ENCODE measurements at places on chromosomes 6 and 20.

GRCh38 chr6:31397901-31398525 is 5.4 kb upstream of the MICA start:
- DNase-seq = no peak

GRCh38 chr6:28953039-28953584 is 29.3 kb upstream of the TRIM27 start:
- no peak for DNase-seq

GRCh38 chr6:159831373-159831679 is 31.2 kb downstream of the PNLDC1 start:
- DNase-seq = no peak

DNA sequence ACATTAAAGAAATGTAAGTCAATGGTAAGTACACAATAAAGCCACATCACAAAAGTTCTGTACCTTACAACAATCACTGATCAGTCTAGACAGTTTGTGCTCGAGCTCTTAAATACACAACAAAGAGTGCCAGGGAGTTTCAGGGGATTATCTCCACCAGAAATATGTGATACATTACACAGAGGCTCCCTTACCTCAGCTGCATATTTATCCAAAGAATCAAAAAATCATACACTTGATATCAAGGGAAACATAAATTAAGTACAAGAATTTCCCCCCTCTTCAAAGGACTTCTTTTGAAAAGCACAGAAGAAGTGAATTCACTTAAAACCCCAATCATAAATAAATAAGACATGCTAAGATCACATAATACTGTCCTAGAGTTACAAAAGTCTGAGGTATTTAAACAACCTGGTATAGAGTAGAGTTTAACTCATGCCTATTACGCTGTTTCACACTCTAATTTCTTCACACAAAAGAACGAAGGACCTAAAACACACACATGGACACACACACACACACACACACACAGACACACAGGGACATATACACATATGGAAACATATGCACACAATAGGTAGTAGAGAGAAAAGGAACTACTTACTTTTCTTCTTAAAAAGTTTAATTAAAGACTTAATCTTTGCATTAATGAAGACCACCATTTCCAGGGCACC is 528 bp downstream of the NHSL1 start:
- no peak for DNase-seq

DNA sequence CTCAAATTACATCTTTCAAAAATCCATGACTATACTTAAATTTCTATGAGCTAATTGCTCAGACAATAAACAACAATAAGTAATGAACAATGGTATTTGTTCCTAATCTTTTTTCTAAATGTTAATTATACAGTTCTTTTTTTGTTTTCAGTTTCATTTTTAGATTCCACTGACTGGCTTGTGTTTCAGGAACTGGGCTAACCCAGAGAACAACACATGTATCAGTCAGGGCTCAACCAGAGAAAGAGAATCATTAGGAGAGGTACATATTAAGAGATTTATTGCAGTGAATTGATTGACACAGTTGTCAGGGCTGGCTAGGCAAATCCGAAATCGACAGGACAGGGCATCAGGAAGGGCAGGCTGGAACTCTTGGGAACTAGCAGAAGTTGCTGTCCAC is 182.8 kb downstream of the GRM1 start:
- DNase-seq = no peak

GRCh38 chr6:167976708-167977107 is 20.8 kb upstream of the KIF25 start:
- DNase-seq = no peak

DNA sequence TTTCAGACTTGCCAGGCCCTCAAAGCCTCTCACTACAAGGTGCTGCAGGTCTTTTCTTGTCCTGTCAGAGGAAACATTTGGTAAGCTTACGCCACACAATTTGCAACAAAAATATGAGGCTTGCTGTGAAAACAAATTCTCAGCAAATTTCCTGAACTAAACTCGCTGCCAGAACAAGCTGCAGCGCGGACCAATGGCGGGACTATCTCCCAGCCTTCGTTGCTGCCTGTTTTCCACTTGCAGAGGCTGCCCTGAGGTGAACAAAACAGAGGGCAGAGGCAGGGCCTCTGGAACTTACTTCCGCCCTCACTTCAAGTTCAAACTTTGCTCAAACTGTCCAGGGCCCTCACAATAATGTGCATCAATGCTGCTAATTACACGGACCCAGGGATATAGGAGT is 12.4 kb downstream of the UQCC2 start:
- no peak for DNase-seq

- no peak for DNase-seq
These were observed 228.5 kb downstream of the ZMYND8 start for GRCh38 chr20:47127999-47128398.

- no peak for DNase-seq
These were observed 83.0 kb downstream of the TENT5A start for GRCh38 chr6:81669445-81669844.

DNA sequence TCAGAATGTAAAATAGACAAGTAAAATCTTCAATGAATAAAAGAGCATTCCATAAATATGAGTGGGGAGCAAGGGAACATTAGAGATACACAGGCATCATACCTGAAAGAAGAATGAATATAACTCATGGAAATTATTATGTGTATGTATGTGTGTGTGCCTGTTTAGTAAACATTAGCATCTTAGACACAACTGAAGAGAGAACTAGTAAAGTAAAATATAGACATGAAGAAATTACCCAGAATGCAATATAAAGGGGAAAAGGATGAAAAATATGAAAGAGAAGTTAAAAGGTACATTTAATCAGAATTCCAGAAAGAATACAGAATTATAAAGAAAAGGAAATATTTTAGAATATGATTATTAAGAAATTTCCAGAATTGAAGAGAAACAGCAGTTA is 264.3 kb downstream of the KCNQ5 start:
- no peak for DNase-seq

DNA sequence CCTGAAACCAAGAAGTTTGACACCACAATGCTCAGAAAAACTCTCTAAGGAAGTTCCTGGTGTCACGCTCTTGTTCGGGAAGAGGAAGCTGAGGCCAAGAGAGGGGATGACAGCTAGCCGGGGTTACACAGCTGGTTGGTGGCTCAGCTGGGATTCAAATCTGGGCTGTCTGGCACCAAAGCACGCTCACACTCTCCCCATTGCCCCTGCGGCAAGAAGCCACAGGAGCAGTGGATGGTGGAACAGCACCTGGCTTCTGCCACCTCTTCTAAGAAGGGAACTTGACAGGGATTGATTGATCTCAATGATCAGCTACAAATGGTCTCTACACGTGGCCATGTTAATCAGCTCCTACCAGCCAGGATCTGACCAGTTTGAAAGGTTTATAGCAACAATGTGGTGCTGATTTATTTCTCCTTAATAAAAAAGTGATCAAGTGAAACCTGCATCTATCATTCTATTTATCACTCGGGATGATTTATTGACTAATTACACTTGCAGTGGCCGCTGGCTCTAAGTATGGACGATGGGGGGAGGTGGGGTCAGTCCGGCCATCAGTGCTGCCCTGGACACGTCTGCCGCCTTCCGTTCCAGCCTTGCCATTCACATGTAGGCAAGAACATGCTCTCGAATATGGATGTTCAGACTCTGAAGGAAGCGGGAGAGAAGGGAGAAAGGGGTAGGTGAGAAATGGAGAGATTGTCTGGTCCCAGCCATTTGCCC is 71.9 kb upstream of the TOP1 start:
- no peak for DNase-seq

- DNase-seq = no peak
These were observed 81.2 kb upstream of the SASH1 start for GRCh38 chr6:148261470-148261869.

- DNase-seq = no peak
These were observed 50.4 kb downstream of the BANF2 start for GRCh38 chr20:17749978-17750721.

GRCh38 chr20:1286267-1287024 is 20.4 kb downstream of the SNPH start:
- DNase-seq = no peak
